ENCODE measurements at places on chromosomes 16 and 17. TPM values are rescaled to one million over a fixed set of nuclear protein-coding genes. Genes with fewer than 3 reads are reported as not detected.

NPIPA8 gene
- total RNA-seq = not detected

CASKIN1 gene
- total RNA-seq = 0.39 TPM

PRM3 gene
- total RNA-seq = not detected

KRT12 gene
- not detected for total RNA-seq

GINS2 gene
- 31.8 TPM for total RNA-seq

NFE2L1 gene
- 63.5 TPM for total RNA-seq

TMEM235 gene
- not detected for total RNA-seq

ZNF267 gene
- 61.2 TPM for total RNA-seq

TMC5 gene
- total RNA-seq = 0.20 TPM

CCL11 gene
- total RNA-seq = not detected

HOXB4 gene
- total RNA-seq = 5.2 TPM

CRYBA1 gene
- not detected for total RNA-seq

KRTAP2-1 gene
- not detected for total RNA-seq

CBX8 gene
- 7.0 TPM for total RNA-seq

RPL19 gene
- total RNA-seq = 2,703 TPM

DYNLRB2 gene
- not detected for total RNA-seq

SECTM1 gene
- 5.7 TPM for total RNA-seq

CIITA gene
- 20.4 TPM for total RNA-seq

TBX4 gene
- total RNA-seq = not detected

CCL1 gene
- 0.58 TPM for total RNA-seq

SMIM22 gene
- total RNA-seq = not detected

EVPLL gene
- total RNA-seq = not detected

KRT31 gene
- total RNA-seq = not detected

SGCA gene
- total RNA-seq = not detected

MYH3 gene
- 4.4 TPM for total RNA-seq

KRTAP4-4 gene
- total RNA-seq = not detected

LGALS9B gene
- not detected for total RNA-seq

CARD14 gene
- not detected for total RNA-seq

GPR142 gene
- total RNA-seq = not detected

TPSB2 gene
- not detected for total RNA-seq

RRAD gene
- total RNA-seq = 0.38 TPM

PYY gene
- total RNA-seq = not detected
